ENCODE measurements at places on chromosomes 11 and 22.
A peak's percentile ranks its signal among the peaks of the same experiment; 100 is the strongest.

DNA sequence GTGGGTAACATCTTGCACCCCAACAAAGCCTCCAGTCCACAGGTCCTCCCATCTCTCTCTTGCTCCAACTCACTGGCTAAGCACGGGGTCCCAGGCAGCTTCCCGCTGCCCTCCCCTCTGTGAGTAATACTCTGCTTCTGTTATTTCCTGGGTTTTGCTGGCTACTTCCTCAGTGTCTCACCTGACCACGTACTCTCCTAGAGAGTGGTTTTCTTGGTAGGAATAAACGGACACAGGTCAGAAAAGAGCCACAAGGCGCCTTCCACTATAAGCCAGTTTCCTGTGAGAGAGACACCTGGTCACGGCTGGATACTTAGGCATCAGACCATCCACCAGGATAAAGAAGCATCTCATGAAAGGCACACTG lies 36.0 kb downstream of the ARRB1 start:
- no peak for DNase-seq

- DNase-seq, result no peak
Observed at GRCh38 chr11:61092280-61092766, 10.0 kb upstream of the CD5 start.

DNA sequence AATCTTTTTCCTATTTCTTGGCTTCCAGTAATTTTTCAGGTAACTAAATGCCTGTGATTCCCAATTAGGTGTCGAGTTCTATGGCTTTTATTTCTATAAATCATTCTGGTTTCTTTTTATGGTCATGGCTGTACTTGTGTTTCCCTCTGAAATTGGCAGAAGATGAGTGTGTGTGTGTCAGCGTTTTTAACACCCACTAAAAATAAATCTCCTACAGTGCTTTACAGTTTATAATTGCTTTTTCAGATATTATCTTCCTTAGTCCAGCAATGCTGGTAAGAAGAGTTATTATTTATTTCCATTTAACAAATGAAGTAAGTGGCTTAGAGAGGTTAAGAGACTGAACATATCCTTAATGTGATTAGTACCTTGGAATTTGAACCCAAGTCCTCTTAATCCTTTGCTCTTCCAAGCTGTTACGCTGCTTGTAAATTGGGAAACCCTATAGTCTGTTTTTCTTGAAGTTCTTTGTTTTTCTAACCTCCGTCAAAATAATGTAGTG lies 125.2 kb downstream of the TEAD1 start:
- DNase-seq, result no peak

- no peak for DNase-seq
Observed at GRCh38 chr11:123587559-123587958, 66.9 kb downstream of the SCN3B start.

DNA sequence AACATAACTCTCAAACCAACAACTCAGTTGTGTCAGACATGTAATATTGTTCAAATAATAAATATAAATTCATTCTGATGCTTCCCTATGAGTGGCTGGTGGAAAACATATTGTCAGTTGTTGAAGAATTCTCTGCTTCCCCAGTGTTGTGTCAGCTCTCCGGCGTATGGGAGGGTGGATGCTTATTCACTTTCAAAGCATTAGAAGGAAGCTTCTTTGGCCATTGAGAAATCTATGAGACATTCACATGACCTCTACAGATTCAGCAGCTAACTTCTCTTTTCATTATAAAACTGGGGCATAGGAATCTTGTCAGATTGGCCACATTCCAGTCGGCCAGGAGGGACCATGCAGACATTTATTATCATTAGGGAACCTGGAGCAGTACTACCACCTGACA lies 2.9 kb downstream of the OR51V1 start:
- no peak for DNase-seq

GRCh38 chr11:44978961-44979331 lies 28.3 kb upstream of the TP53I11 start:
- DNase-seq, result no peak

DNA sequence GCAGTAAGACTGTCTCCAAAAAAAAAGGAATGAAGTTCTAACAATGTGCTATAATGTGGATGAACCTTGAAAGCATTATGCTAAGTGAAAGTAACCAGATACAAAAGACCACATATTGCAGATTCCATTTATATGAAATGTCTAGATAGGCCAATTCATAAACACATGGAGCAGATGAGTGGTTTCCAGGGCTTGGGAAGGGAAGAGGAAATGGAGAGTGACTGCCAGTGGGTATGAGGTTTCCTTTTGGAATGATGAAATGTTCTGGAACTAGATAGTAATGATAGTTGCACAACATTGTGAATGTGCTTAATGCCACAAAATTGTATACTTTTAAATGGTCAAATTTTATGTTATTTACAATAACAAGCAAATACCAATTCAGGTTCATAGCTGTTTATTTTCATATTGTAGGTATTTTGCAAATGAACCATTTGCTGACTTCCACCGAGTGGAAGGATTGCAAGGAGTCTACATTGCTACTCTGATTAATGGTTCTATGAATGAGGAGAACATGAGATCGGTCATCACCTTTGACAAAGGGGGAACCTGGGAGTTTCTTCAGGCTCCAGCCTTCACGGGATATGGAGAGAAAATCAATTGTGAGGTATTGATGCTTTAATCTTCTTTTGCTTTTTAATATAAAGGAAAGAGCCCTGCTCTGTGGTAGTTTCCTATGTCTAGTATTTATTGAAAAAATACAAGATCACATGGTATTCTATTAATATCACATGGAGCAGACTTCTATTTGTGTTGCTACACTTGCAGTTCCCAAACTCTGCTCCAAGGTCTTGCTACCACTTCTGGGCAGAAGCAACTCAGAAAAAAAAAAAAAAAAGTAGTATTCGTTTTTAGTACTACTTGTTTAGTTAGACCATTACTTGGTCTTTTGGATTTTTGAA lies 67.7 kb upstream of the SORL1-AS1 start:
- DNase-seq, result no peak

- DNase-seq, result no peak
Observed at GRCh38 chr22:17283423-17283822, 64.2 kb upstream of the ADA2 start.

GRCh38 chr22:22075382-22076163 lies 93.0 kb upstream of the TOP3B start:
- DNase-seq, result no peak

GRCh38 chr11:125886997-125887372 lies 483 bp upstream of the HYLS1 start:
- DNase-seq, result peak; percentile 70

DNA sequence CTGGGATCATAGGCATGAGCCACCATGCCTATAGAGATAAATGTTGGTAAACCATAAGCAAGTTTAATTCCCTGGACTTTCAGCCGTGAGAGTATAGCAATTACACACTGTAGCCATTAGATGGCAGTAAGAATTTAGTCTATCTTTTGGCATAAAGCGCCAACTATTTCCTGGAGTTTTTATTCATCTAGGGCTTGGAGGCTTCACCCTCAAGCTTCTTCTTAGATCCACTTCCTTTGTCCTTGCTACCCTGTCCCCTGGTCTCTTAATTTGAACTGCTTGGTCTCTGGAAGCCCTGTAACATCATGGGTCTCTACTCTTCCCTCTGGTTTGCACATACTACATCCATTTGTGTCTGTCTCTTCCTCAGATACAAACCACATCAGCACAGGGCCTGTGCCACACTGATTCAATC lies 38.2 kb downstream of the OR10A6 start:
- no peak for DNase-seq

GRCh38 chr11:116162886-116163230 lies 609.9 kb downstream of the BUD13 start:
- no peak for DNase-seq

- no peak for DNase-seq
Observed at GRCh38 chr11:100329352-100329751, 357.7 kb upstream of the ARHGAP42 start.

Measured in left hindlimb (tissue), 1 donor.